8988T (cell line): ENCODE measurements at places on chromosomes 6 and 20.

- no peak for DNase-seq
Observed at GRCh38 chr6:27280064-27280539, 32.0 kb downstream of the POM121L2 start.

GRCh38 chr6:135493218-135493961, 4.2 kb downstream of the AHI1 start:
- no peak for DNase-seq

DNA sequence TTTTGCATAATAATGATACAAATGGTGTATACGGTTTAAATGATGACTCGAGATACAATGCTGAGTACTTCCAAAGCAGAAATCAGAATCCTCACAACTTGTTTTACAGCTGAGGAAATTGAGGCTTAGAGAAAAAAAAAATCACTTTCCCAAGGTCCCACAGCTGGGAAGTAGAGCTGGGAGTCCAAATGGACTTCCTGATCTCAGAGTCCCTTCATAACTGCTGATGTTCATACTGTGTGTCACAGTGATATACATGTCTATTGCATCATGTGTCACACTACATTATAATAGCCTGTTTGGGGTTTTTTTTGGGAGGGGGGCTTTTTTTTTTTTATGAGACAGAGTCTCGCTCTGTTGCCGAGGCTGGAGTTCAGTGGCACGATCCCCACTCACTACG, 8.5 kb downstream of the HM13 start:
- DNase-seq: no peak

DNA sequence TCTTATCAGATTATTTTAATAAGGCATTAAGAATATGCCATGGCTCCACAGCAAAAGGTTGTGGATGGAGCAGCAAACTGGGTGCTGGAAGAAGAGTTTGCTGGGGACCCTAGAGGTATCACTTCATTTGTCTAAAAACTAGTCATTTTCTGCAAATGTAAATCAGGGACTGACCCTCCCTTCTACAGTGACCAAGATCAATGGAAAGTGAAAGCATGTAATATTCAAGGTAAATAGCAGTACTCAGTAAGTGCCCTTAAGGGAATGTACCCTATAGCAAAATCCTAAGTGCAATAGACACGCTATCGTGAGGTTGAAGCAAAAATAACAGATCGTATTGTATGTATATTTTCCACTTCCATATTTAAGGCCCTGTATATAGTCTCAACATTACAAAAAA, 38.7 kb downstream of the TRDN start:
- DNase-seq: no peak
